Caki2 (cell line): ENCODE measurements at places on chromosomes 12 and 14.
A peak's percentile ranks its signal among the peaks of the same experiment; 100 is the strongest.

DNA sequence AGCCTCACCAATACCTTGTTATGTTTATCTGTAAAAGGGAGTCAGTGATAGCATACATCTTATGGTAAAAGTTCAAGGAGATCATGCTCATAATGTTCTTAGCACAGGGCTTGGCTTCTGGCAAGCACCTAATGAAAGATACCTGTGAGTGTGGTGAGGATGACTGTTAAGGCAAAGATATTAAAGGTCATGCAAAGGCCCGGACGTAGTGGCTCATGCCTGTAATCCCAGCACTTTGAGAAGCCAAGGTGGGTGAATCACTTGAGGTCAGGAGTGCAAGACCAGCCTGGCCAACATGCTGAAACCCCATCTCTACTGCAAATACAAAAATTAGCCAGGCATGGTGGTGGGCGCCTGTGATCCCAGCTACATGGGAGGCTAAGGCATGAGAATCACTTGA is 425.9 kb upstream of the TBX3 start:
- DNase-seq = no peak

DNA sequence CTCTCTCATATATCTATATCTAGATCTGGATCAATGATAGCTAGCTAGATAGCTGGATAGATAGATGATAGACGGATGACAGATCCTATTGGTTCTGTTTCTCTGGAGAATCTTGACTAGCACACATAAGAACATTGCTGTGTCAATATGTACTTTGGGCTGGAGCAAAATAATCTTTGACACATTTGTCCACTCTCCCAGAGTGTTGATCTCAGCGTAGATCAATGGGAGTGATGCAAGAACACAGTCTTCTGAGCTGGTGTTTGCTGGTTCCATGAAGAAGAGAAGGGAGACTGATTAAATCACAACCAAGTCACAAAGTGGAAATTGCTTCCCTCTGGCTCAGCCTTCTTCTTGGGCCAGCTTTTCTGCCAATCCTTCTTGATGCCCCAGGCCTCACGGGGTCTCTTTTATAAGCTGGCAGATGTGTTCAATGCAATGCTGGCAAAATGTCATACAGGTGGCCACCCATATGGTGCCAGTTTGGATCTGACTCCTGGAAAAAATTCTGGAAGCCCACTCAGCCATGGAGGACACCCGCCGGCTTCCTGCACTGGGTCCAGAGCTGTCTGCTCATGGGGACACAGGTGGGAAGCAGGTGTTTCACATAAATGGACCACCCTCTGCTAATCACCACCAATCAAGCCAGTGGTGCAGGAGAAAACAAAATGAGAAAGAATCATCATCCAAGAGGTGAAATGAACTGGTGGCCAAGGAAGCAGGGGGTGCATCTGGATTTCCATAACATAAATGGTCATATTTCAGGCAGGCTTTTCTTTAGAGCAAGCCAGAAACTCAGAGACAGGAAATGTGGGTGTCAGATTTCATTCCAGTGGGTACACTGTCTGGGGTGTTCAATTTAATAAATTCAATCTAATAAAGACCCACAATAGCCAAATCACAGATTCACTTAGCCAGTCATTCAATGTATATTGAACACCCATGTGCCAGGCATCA is 310.3 kb downstream of the DPF3 start:
- no peak for DNase-seq

DNA sequence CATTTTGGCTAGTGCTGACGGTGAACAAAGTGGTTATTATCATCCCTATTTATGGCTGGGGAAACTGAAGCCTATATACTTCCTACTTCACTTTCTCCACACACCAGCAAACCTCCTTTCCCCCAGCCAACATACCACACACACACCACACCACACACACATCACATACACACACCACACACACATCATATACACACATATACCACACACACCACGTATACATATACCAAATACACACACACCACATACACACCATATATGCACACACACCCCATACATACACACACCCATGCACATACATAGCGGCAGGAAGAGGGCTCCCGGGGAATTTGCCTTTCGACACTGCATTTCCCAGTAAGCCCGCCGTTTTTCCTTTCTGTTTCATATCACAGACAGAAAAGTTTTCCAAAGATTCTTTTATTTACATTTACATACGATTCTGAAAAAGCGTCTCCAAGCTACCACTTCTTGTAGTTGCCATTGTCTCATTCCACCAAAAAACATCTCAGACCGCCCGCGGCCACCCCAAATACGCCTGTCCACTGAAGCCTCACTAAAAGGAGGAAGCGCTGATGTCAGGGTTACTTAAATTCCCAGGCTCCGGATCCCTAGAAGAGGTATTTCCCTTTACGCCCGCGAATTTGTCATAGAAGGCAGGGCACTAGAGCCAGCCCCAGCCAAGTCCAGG is 823 bp upstream of the RAB5B start:
- DNase-seq = no peak

GRCh38 chr12:27965966-27966365 is 6.6 kb downstream of the PTHLH start:
- peak; percentile 28 for DNase-seq

- no peak for DNase-seq
Observed at GRCh38 chr14:72609205-72609916, 284.5 kb downstream of the DPF3 start.

- DNase-seq = no peak
Observed at GRCh38 chr14:100588671-100589070, 1.5 kb upstream of the BEGAIN start.

DNA sequence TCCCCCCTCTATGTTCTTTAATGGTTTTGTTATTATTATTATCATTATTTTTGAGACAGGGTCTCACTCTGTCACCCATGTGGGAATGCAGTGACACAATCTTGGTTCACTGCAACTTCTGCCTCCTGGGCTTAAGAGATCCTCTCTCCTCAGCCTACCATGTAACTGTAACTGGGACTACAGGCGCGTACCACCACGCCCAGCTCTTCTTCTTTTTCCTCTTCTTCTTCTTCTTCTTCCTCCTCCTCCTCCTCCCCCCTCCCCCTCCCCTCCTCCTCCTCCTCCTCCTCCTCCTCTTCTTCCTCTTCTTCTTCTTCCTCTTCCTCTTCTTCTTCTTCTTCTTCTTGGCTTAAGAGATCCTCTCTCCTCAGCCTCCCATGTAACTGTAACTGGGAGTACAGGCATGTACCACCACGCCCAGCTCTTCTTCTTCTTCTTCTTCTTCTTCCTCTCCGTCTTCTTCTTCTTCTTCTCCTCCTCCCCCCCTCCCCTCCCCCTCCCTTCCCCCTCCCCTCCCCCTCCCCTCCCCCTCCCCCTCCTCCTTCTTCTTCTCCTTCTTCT is 5.4 kb upstream of the KRT7 start:
- no peak for DNase-seq

GRCh38 chr12:12266389-12266872 is 413 bp downstream of the LRP6 start:
- no peak for DNase-seq

DNA sequence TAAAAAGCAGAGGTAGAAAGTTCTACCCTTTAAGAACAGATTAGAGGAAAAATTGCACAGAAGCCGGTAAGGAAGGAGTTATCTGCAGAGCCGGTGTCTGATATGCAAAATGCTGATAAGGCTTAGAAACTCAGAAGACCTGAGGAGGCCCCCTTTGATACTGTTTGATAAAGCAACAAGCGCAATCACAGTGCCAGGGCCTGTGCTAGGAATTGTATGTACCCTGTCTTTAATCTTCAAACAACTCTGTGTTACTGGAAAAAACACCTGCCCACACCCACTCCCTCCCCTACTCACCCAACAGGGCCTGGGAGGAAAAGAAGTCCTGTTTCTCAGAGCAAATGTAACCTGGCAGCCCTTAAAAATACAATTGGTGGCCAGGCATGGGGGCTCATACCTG is 112.7 kb upstream of the FUT8 start:
- DNase-seq = no peak

DNA sequence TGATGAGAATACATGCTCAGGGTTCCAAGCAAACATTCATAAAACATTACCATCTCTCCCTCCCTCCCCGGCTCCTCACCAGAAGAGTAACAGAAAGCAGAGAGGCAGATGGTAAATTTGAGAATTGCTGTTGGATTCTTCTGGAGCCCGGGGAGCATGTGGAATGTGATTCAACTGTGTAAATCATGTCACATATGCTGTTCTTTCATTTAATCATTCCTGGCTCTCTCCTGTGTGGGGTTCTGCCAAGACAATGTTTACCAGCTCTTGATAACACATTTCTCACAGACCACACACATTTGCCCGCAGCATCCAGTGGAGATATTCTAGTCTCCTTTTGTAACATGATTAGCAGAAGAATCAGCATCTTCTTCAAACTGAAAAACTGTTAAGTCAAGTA is 23.4 kb upstream of the NR2C1 start:
- DNase-seq = no peak

DNA sequence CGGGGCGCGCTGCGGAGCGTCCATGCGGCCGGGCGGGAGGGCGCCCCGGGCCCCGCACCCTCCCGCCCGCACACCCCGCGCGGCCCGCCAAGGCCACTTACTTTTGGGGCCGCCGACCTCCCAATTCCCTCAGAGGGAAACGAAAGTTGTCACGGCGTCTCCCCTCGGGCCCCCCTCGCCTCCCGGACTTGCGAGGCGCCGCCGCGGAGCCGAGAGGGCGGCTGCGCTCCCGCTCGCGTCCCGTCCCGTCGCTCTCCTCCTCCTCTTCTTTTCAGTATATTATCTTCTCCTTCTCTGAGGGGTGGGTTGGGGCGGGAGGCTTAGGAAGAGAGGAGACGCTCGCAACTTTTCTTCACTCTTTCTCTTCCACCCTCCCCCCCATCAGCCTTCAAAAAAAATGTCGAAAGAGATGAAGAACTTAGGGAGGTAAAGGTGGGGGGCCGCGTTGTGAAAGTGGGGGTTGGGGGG is 613 bp downstream of the DUSP16 start:
- peak; percentile 37 for DNase-seq
